ENCODE measurements at places on chromosomes 3 and 15.

GRCh38 chr3:106288781-106289180 is 420.0 kb upstream of the CBLB start:
- DNase-seq: no peak

DNA sequence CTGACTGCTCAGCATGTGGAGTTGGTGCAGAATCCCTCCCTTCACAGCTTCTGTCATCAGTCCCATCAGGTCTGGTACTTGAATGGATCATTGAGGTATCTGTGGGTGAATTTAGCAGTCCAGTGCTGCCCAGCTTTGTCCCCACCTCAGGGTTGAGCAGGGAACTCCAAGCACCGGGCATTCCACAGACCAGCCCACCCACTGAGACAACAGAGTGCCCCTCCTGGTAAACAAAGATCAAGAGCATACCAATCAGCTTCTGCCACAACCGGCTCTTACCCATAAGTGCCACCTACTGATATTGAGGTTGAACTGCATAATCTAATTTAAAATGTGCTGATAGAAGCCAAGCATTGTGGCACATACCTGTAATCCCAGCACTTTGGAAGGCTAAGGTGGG is 57.1 kb upstream of the FXR1 start:
- peak; percentile 10 for DNase-seq

GRCh38 chr3:143445118-143445517 is 325.5 kb downstream of the CHST2 start:
- no peak for DNase-seq

DNA sequence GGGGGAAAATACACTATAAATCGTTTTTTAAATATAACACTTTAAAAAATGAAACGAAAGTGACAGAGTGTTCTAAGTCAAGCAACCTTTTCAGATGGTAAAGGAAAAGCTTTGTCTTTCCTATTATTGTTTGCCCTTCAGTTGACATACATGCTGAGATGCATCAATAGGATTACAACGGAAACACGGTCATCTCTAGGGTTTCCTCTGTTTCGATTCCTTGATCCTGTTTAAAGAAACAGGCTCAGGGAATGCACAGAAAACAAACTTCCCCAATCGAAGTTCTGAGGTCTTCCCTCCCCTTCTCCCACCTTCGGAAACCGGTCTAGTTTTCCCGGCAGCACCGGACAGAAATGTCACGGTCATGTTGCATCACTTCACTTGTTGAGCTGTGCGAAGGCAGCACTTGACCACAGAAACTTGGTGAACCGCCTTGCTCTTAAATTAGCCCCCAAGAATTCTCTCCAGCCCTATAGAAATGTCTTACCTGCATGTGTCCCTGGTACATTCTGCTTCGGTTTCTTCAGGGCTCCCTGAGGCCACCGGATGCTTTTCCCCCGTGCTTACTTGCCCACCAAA is 556 bp downstream of the PEX5L start:
- DNase-seq: peak; percentile 60

DNA sequence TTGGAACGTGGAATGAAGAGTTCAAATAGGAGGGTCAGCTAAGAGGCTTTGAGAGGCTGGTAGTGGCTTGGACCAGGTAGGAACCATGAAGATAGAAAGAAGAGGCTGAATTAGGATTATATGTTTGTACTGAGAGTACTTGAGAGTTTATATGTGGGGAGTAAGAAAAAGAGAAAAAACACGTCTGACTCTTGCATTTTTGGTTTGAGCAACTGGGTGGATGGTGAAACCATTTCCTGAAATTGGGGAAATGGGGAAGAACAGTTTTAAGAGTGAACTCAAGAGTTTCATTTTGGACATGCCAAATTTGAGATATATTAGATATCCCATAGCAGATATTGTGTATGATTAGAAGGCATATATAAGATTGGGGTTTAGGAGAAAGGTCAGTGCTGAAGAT is 92.9 kb upstream of the TNIK start:
- no peak for DNase-seq

GRCh38 chr3:33989229-33989628 is 190.8 kb downstream of the PDCD6IP start:
- DNase-seq: no peak

DNA sequence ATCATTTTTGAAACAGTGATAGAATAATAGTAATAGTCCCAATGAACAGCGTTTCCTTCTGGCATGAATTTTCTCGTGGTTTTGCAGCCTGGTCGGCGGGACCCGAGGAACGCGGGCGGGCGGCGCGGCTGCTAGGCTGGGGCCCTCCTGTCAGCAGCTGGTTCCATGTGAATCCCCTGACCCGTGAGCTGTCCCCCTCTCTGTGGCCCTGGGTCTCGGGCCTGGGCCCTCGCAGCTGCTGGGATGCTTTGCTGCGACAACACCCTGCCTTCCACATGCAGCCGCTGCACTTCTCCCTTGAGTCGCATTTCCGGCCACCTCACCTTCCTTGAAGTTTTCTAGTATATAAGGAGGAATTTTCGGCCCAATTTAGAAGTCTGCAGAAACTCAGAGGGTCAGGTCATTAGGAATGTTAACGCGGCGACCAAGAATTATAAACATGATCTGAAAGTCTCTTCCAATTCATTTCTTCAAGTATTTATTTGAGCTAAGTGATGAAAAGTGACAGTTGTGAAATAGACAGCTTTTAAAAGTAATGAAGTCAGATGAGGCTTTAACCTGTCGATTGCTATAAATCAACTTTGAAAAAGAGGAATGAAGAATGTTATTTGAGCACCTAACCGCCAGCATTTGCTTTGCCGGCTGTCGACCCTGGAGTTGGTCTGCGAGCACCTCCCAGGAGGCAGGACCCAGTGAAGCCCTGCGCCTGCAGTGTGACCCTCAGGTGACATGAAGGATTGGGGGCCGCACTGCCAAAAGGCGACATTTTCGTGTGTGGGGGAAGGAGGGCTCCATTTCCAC is 27.7 kb downstream of the NR2F2 start:
- DNase-seq: no peak

GRCh38 chr3:14147617-14148016 is 22.8 kb downstream of the TMEM43 start:
- DNase-seq: no peak

DNA sequence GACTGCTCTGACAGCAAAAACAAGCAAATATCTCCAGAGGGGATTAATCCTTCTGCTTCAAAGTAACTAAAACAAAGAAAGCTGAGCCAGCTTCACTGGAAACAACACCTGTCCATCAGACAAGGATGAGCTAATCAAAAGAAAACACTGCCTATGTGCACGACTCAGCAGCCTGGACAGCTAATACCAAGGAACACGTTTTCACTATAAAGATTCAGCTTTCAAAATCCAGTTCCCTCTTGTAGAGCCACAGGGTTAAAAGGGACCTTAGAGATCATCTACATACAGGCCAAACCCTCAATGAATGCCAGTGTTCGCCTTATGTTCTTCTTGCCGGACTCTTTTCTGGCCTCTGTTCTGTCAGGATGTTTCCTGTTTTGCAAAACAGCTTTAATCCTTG is 6.9 kb downstream of the TUSC7 start:
- no peak for DNase-seq

DNA sequence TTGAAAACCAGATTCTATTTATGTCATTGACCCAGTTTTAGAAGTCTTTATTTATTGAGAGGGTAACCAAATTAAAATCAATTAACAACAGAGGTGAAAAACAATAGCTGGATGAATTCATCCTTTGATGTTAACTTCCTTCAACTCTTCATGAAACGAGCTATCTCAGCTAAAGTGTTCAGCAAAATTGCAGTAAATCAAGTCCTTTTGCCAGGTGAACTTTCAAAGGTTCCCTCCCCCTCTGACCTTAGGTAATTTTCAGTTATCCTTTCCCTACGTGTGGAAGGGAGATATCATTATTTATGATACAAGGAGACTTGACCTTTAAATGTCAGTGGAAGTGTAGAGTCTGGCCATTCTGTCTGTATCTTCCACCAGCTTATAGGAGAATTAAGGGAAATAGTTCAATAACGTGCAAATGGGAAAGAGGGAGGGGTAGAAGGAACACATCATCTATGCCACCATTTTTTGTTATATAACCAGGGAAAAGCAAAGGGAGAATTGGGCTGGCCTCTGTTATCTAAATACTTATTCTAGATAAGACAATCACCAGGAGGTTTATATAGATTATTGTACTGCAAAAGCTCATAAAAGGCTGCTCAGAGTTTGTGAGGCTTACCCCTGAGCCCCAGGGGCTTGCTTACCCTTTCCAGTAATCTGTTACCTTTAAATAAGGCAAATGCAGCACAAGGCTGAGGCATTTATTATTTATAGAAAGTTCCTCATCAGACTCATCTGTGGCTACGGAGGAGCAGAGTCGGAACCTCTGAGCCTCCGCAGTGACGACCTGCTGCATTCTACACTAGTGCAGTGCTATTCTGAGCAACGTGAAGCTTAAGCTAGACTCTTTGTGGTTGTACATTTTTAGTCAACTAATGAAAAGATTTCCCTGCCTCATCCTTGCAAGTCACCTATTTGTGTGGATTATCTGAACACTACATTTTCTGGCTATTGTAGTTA is 97.7 kb upstream of the ZBED2 start:
- DNase-seq: no peak

DNA sequence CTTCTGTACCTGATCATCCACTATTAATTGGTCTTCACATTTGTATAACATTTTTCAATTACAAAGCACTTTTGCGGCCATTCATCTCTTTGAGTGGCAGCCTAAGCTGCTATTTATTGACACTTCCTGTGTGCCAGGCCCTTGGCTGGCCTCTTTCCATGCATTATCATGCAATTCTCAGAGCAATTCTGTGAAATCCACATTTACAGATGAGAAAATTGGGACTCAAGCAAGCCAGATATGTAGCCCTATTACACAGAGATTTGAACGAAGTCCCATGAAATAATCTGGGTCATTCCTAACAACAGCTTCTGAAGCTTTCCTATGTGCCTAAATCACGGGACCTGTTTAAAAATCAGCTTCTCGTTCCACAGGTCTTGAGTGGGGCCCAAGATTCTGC is 17.4 kb downstream of the SLC6A1 start:
- no peak for DNase-seq

DNA sequence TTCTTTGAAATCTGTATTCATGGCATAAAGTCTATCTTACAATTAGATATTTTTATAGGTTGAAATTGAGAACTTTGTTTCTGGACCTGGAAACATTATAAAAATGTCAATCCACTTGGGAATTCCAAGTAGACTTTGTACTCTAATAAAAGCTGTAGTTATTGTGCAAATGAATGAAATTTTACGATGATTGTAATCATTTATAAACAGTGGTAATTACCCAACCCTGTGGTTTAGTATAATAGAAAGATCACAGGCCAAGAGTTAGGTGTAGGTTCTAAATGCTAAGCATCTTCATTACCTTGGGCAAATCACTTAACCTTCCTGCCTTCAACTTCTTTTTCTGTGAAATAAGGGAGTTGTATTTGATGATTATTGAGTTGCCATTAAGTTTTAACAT is 13.2 kb upstream of the SLC7A14 start:
- no peak for DNase-seq

DNA sequence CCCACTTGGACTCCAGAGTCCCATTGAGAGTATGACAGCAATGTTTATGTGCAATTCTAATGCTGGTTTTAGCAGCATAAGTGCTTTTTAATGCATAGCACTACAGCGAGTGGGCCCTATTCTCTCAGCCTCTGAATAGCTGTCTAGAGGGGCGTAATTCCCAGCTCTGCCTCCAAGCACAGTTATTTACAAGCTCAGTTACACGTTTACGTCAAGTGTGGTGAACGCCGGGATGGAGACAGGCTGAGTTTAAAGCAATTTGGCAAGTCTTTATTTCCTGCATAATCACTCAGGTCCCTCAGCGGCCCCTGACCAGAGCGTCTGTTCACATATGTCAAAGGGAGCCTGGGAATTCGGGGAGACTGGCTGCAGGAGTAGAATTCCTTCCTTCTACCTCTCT is 43.9 kb downstream of the SOX14 start:
- DNase-seq: no peak
